ENCODE measurements at places on chromosomes 4 and X.

DNA sequence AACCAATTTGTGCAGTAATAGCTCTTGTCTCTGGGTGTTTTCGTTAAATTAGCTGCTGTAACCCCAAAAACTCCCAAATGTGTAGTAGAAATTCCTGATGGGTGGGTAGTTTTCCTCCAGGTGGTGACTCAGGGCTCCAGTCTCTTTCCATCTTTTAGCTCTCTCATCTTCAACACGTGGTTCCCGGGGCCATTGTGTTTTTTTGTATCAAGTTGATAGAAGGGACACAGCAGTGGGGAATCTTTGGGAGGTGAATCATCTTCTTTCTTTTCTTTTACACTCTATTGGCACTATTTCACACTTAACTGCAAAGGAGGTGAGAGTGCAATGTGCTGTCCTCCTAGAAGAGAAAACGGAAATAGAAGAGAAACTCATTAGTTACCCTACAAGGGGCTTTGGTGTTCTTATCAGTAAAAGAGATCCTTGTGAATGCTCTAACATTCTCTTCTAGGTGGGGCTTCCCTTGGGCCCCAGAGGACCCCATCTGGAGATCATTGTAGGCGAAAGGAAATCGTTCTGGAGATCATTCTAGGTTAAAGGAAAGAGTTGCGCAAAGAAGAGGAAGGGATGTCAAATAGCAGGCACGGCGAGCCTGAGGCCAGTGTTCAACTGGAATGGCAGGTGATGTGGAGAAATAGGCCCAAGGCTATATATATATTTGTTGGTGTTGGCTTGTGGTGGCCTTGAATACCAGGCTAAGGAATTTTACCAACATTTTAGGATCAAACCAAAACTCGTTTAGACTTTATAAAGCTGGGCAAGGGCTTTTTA is 68.2 kb upstream of the ACSL1 start:
- DNase-seq, result no peak

- DNase-seq, result no peak
Measured at GRCh38 chrX:131975851-131976250, 47.3 kb upstream of the STK26 start.

- no peak for DNase-seq
Measured at GRCh38 chr4:15481961-15482745, 12.5 kb downstream of the CC2D2A start.

DNA sequence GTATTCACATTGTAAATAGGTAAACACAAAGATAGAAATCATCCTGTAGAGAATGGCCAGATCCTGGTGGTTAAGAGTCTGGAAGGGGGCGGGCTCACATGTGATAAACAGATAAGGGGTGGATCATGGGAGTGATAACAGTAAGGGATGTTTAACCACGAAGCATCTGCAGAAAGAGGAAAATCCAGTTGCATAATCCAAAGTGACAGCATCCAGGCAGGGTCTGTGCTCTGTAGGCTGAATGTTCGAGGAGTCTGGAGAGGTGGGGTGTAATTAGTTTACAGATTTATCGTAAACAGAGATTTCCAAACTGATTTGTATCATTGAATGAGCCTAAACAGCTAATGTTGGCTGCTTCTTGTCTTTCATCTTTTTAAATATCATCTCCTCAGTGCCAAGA is 1009.8 kb upstream of the SLIT2 start:
- no peak for DNase-seq

DNA sequence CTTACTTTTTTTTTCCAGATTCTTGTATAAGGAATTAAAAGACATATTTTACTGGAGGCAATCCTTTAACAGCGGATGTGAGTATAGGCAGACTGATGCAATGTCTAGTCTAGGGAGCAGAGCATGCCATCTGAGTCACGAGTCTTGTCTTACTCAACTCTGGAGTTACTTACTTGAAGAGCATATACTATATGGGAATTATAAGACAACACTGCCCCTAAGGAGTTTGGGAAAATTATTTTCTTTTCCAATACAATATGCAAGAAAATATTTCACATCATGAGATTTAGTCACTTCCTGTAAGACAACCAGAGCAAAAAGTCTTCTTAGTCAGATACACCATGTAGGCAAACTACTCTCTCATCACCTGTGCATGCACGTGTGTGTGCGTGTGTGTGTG is 537.3 kb upstream of the FTHL17 start:
- DNase-seq, result no peak

Data from stimulated activated CD8-positive, alpha-beta memory T cell treated with anti-CD3 and anti-CD28 coated beads, Interleukin-4, amount 100 ng/mL, for 1 hour (primary cell).